ENCODE measurements at places on chromosomes 1 and 21.

DNA sequence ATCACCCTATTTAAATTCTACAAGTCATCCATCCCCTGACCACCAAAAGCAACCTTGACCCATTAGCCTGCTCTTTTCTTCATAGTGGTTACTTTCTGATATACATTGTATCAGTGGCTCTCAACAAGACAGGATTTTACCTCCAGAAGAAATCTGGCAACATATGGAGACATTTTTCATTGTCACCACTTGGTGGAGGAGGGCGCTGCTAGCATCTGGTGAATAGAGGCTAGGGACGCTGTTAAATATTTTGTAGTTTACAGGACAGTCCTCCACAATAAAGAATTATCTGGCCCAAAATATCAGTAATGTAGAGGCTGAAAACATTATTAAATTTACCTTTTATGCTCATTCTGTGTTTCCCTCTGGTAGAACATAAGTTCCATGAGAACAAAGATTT is 6.1 kb downstream of the HSPA13 start:
- DNase-seq = no peak

- no peak for DNase-seq
Measured at GRCh38 chr1:116268211-116268610, 104.8 kb upstream of the ATP1A1 start.

DNA sequence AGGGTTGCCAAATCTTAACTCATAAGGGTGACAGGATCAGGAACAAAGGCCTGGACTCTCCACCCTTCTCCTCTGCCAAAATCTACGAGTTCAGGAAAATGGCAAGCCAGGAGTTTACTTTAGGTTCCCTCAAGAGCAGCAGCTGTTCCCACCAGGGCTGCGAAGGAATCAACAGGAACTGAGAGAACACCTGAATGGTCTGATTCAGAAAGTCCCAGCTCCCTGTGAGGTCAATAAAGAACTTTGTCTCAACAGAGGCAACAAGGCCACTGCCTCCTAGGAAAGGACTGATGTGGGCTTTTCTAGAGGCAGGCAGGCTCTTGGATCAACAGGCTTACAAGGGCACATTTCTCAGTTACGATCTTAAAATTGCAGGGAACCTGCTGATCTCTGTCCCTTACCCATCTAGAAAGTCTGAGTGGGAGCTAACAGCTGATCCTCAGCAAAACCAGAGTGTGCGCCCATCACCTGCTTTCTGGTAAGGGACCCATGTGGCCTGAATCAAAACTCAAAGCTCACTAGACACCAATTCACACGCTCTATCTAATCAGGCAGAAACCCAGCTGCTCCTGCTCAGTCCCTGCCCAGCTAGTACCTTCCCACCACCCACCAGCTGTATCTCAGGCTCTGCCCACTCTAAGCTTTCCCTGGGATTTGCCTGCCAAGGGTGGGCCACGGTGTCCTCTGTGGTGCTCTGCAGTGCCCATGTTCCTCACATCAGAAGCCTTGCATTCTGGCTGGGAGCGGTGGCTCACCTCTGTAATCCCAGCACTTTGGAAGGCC is 83.1 kb downstream of the CAPZB start:
- no peak for DNase-seq

DNA sequence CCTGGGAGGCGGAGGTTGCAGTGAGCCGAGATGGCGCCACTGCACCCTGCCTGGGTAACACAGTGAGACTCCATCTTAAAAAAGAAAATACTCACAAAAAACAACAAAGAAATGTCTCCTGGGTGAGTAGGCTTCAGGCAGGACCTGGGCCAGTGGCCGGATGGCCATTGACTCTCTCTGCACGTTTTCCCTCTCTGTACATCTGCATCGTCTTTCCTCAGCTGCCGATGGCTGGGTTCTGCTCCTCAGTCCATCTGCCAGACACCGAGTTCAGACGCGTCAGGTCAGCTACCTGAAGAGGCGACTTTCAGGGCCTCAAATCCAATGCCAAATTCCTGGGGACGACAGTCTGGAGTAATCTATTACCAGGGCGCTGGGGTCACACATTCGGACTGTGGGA is 199.3 kb downstream of the CAMTA1 start:
- DNase-seq = no peak

- DNase-seq = no peak
Measured at GRCh38 chr1:59142311-59143132, 154.4 kb upstream of the FGGY start.

- DNase-seq = no peak
Measured at GRCh38 chr1:175355414-175355813, 162.8 kb upstream of the KIAA0040 start.

GRCh38 chr1:235571482-235571881 is 67.2 kb upstream of the B3GALNT2 start:
- no peak for DNase-seq

- DNase-seq = no peak
Measured at GRCh38 chr1:68338081-68338480, 105.8 kb upstream of the WLS start.

DNA sequence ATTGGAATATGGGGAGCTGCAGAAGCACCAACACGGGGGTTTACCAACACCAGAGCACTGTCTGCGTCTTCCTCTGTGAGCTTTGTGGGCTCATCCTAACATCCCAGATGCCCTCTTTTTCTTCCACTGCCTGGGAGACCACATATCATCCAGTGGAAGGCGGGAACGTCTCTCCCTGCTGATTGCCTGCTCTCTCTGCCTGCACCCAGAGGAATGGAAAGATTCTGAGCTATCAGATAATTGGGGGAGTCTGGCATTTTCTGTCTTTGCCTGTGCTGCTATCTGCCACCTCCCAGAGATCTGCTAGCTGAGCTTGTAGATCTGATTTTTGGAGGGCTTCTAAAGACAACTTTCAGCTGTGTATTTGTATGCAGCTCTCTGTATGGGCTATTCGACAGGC is 166.2 kb upstream of the PLXNA2 start:
- no peak for DNase-seq

DNA sequence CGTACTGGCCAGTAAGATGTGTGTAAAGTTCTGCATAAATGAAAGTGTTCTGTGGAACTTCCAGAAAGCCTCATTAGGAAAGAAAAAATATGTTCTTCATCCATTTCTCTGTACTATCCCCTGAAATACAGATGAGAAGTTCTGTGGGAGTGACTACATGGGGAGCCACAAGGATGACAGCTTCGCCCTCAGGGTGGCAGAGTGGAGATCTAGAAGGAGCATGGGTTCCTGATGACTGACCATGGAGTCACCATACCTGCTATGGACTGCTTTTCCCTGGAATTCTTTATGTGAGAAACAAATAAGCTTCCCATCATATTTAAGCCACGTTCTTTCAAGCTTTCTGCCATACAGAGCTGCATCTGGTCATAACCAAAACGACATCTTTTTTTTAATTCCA is 113.9 kb upstream of the RGS1 start:
- DNase-seq = no peak

DNA sequence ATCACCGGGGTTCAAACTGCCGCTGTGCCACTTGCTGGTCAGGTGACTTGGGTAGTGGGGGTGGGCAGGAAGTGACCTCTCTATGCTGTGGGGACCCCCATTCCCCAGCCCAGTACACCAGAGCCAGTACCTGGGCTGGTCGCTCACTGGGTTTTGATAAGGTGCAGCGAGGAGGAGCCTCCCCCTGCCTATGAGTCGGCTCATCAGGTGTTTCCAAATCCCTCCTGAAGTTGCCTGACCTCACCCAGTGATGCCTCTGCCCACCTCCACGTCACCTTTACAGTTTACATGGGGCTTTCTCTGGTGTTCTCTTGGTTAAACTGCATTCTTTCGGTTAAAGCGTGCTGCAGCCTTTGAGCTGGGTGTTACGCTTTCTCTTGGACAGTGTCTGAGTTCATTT is 58.2 kb downstream of the ARHGEF10L start:
- no peak for DNase-seq

- no peak for DNase-seq
Measured at GRCh38 chr21:42047821-42048613, 23.1 kb upstream of the UMODL1 start.

DNA sequence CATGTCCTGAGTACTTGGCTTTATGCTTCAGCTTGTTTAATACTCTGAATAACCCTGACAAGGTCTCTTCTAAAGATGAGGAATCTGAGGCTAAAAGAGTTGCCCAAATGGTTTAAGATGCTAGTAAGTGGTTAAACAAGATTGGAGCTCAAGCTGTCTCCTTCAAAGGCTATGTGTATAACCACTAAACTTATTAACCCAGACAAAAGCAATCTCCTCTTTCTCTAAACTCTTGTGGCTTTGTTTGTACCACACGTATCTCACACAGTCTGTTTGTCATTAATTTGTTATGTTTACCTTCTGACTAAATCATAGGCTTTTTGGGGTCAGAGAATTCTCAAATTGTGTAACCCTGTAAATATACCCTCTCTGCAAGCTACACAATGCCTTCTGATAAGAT is 89.9 kb downstream of the HMCN1 start:
- DNase-seq = no peak

GRCh38 chr1:234725177-234726132 is 115.5 kb upstream of the IRF2BP2 start:
- no peak for DNase-seq

DNA sequence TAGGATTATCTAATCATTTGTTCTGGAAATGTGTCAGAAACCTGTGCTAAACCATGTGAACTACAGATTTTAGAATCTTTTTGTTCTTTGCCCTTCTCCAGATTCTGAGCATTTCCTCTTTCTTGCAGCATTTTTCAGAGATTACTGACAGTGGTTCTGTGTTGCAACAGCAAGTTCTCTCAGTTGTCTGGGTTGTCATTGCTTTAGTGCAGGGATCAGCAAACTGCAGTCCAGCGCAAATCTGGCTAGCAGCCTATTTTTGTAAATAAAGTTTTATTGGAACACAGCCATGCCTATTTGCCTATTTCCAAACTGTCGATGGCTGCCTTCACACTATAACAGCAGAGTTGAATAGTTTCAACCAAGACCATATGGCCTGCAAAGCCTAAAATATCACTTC is 66.3 kb upstream of the LRRC8D start:
- DNase-seq = no peak

- peak; percentile 70 for DNase-seq
Measured at GRCh38 chr1:151372058-151372934, at the start of gene SELENBP1. Gene SELENBP1 (minus strand): TSS chr1:151372705. CDS start chr1:151372641, 64 bp downstream.

- no peak for DNase-seq
Measured at GRCh38 chr1:69312055-69312732, 255.5 kb upstream of the LRRC7 start.

DNA sequence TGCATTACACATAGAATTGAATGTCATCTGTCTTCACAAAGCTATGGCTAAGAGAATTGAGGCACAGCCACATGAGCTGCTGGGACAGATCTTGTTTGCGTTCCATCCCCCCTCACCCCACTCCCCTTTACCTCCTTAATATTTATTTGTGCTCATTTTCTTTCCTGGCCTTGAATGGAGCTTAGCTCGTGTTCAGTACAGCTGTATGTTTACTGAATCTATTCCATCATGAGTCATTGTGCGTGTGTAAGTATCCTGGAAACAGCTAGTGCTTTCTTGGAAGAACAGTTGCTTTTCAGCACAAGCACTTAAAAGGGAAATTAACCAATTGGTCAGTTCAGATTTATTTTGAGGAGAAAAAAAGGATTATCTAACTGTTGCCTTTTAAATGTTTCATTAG is 14.7 kb downstream of the PROX1 start:
- no peak for DNase-seq

GRCh38 chr1:184698016-184698415 is 56.6 kb downstream of the EDEM3 start:
- DNase-seq = no peak

GRCh38 chr21:46517361-46517760 is 58.7 kb downstream of the DIP2A start:
- no peak for DNase-seq

GRCh38 chr1:109040627-109040988 is 1.3 kb downstream of the WDR47 start:
- DNase-seq = no peak

GRCh38 chr1:43065191-43065590 is 106.5 kb upstream of the SLC2A1 start:
- DNase-seq = no peak

DNA sequence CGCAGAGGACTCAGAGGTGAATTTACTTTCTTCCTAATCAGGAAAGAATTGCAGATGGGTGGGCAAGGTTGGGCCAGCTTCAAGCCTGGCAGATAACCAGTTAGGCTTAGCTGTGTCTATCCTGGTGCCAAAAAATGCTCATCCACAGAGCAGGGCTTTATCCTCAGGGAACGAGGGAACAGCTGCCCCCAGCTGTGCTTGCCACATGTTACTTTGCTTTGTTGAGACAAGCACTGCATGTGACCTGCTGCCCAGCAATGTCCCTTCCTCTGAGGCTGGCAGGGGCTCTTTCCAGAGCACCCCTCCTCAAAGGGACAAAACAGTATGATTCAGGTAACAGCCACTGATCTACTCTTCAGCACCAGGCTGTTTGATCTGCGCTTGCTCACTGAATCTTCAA is 505.1 kb upstream of the USP24 start:
- no peak for DNase-seq

DNA sequence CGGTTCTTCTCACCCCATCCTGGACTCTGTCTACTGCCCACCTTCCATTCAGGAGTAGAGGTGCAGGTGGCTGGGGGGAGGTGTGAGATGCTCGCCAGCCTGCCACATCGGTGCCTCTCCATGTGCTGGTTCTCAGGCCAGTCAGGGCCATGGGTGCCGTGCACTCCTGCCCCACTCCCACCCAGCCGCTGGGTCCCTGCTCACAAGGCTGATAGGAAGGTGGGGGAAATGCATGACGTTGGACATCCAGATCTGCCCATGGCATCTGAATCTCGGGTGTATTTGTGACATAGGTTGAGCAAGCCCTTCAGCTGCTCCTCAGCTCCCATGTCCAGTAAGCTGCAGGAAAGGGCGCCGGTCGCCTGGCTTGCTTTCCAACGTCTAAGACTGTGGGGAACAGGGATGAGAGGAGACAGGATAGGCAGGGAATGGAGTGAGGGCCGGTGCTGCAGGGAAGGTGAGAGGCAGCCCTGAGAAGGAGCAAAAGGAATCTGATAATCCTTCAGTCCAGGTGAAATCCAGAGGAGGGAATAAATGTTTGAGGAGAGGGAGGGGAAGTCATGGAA is 11.8 kb downstream of the S100A7A start:
- DNase-seq = no peak

GRCh38 chr1:17119773-17120480 is 676 bp upstream of the PADI2 start:
- no peak for DNase-seq

DNA sequence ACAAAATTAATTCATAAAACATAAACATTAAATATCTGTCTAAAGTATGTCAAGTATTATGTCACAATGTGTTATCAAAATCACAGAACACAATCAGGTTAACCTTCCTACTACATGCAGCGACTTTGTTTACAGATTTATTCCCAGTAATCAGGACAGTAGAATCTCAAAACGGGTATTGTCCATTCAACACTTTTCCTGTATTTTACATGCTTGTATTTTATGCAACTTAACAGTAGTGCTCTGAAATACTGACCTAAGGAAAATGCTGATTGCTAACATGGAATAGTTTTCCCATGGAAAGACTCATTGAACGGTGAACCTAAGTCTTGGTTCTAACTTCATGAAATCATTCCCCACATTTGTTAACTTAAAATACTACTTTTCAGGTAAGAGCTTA is 2.3 kb downstream of the SERBP1 start:
- DNase-seq = no peak

DNA sequence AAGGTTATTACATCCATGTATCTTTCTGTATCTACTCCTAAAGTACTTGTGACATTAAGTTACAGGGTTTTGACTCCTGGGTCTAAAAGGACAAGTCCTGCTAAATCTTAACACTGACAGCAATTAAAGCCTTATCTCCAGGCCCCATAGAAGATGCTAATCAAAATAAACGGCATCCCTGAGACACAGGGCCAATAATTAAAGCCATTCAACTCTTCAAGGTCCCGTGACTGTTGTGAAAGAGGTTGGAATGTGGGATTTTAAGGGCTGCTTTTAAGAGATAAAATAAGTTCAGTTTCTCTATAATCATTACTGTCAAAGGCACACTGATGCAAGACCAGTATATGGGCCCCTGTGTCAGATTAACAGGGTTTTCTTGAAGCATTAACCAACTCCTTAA is 8.3 kb downstream of the DNAI4 start:
- no peak for DNase-seq

All from NCI-H2227 treated with DMSO at 0.1 percent for 48 hours (cell line).